NCI-H2029 (cell line): ENCODE measurements at places on chromosomes 11 and 22.

- DNase-seq: no peak
These were observed 8.6 kb downstream of the KCNQ1 start for GRCh38 chr11:2453436-2453835.

- DNase-seq: no peak
These were observed 13.4 kb downstream of the OR51B4 start for GRCh38 chr11:5288108-5288905.

- no peak for DNase-seq
These were observed 33.5 kb downstream of the NFRKB start for GRCh38 chr11:129861702-129862522.

DNA sequence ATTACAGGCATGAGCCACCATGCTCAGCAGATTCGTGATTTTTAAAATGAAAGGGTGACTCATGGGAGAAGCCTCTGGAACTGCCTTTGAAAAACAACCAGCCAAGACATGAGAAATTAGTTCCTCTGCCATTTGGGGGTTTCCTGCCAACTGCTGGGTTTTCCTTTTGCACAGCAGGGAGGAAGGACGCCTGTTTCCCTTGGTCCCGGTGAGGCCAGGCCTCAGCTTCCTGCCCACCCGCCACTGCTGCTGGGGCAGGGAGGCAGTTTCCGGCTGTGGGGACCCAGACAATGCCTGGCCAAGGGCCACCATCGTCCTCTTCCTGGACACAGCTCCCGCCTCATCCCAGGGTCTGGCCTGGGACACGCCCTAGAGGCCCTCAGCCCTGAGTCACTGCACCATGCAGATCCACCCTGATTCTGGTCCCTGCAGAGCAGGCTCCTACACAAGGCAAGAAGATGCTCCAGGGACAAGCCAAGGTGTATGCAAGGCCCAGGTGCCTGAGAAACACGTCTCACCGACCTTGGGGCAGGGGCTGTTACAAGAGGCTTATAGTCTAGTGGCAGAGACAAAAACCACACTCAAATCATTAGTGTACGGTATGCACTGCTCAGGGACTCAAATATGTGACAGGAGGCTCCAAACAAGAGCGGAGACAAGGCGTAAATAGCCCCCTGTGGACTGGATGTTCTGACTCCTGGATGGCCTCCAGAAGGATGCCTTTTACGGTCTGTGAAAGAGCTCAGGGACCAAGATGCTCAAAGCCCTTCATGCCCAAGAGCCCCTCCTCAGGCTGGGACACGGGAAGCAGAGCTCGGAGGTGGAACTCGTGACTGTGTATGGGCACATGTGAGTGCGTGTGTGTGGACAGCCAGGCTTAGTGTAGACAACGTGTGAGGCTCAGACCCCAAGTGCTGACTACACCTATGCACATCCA, 10.0 kb downstream of the PPM1F start:
- no peak for DNase-seq

DNA sequence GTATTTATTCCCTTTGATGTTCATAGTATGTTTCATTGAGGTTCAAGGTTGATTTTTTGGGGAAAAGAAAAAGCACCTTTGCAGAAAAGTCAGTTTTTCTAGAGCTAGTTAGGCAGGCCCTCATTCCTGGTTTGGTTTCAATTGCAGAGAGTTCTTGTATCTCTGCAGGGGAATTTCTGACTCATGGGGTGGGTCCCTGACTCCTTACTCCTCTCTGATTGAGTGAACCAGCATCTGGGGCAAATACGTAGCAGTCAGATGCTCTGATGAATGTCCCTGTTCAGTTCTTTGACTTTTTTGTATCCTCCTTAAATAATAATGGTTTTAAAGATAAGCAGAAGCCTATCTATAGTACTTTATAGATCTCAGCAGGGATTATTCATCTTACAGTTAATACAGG, 7.7 kb upstream of the NCR3LG1 start:
- DNase-seq: no peak

DNA sequence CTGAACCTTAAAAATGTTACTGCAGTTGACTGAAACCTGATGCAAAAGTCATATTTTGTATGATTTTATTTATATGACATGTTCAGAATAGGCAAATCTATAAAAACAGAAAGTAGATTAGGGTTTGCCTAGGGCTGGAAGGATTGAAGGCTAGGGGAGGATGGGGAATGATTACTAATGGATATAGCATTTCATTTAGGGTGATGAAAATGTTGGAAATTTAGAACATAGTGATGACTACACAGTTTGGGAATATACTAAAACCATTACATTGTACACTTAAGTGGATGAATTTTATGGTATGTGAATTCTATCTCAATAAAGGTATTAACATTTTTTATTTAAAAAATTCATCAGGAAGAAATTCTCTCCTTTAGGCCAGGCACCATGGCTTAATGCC, 22.9 kb upstream of the PAFAH1B2 start:
- no peak for DNase-seq

DNA sequence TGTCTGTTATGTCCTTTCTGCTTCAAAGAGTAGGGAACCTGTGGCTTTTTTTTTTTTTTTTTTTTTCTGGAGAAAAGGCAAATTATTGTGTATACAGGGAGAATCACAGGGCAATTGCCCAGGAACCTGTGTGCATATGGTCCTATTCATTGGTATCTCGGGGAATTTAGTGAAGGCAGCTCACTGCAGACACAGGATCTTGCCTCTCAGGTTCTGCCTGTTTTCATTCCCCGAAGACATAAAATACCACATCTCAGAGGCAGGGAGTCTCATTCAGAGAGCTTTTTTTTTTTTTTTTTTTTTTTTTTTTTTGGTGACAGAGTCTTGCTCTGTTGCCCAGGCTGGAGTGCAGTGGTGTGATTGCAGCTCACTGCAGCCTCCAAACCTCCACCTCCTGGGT, 88.3 kb downstream of the OSBP2 start:
- DNase-seq: no peak

DNA sequence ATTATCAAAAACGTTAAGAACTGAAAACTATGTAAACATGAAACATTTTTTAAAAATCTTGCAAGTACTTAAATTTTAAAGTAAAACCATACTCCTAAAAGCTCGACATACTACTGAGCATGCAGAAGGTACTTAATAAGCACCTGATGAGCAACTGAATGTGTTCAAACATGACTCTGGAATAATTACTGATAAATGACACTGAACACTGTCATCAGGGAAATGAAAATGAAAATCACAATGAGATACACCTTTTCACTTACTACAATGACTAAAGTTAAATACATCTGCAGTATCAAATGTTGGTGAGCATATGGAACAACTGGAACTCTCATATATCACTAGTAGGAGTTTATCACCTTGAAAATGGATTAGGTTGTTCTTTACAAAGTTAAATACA, 65.2 kb downstream of the PICALM start:
- DNase-seq: no peak

- DNase-seq: peak; percentile 89
These were observed 144.6 kb upstream of the RASSF10 start for GRCh38 chr11:12864316-12865156.

- no peak for DNase-seq
These were observed 12.2 kb upstream of the TMEM184B start for GRCh38 chr22:38285018-38285417.

DNA sequence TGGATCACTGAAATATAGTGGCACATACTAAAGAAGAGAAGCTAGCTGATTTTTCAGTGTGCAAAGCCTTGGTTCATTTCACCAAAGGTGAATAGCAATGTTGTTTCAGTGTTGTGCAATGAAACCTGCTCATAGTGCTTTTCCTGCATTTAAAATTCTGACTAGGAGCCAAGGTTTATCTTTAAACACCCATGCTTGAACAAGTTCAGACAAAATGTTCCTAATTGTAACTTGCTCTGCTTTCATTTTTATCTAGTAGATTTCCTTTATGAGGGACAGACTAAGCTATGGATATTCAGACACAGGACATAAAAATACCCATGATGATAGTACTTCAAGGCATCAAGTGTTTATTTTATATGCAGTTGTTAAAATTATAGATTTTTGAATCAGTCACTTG, 47.7 kb downstream of the BBOX1 start:
- no peak for DNase-seq

DNA sequence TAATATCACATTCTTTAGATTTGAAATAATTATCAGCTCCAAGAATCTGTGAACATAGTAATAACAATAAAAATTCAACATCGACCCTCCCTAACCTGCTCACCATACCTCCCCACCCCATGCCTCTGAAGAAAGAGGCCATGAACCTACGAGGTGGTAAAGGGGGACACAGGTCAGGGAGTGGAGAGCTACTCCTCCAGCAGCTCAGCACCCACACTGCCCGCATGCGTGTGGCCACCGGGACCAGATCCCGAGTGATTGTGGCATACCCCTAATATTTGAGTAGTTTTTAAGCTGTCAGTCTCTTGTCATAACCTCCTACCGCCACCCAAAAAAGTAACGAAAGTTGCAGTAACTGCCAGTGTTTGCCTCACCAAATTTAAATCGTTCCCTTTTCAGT, 16.8 kb upstream of the ADSL start:
- no peak for DNase-seq

- DNase-seq: no peak
These were observed 3.1 kb downstream of the ENDOD1 start for GRCh38 chr11:95092549-95093324.

GRCh38 chr11:70680781-70681281, 282.5 kb downstream of the CTTN start:
- DNase-seq: no peak

DNA sequence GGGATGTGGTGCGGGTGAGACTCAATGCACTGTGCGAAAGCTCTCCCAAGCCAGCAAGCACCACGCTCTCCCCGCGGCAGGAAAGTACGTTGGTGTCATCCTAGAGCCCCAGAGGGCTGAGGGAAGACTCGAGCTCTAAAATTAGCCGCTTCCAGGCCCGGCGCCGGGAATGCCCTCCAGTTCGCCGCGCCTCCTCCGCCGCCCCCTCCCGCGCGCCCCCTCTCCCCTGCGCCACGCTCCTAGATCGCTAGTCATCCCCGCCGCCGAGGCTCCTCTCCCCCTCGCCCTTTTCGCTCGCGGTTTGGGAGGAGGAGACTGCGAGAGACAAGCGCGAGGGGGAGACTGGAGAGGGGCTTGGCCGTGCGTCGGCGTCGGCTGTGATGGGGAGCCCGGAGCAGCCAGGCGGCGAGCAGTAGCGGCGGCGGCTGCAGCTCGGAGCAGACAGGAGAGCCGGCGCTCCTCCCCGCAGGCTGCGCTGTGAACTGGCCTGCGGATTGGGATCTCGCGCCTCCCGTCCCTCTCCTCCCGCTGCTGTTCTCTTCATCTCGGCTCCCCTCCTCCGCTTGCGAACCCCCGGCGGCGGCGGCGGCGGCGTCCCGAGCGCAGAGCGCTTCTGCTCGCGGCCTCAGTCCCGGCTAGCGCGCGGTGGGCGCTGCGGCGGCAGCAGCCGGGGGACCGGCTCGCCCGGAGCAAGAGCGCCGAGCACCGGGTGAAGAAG, at the start of gene FAT3:
Gene FAT3 (plus strand): TSS at position 412 of the 718 bp plus-strand sequence. CDS start 127,295 bp downstream, outside the sequence.
- no peak for DNase-seq

- no peak for DNase-seq
These were observed 18.6 kb upstream of the LMO2 start for GRCh38 chr11:33910296-33910957.

GRCh38 chr11:10303558-10304363, 1.1 kb upstream of the ADM start:
- DNase-seq: peak; percentile 58

GRCh38 chr11:1932681-1933080, 13.2 kb downstream of the TNNT3 start:
- no peak for DNase-seq

GRCh38 chr11:17775507-17776211, 41.1 kb downstream of the KCNC1 start:
- no peak for DNase-seq

- DNase-seq: no peak
These were observed 6.3 kb downstream of the MIEF1 start for GRCh38 chr22:39508393-39508792.

DNA sequence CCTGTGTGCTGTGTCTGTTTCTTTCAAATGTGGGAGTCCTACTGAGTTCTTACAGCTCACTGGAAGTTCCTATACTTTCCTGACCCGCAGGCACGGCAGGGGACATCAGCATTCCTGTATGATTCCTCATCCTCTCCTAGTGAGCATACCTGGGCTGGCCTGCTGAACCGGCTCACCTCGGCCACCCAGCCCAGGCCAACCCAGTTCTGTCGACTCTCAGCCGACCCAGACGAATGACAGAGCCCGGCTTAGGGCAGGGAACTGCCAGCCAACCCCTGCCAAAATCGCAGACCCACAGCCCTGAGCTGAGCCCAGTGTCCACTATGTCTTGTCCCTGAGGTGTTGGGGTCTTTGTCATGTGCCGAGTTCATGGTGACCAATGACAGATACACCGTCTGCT, 339.7 kb downstream of the BRD1 start:
- DNase-seq: no peak

- no peak for DNase-seq
These were observed 346.0 kb upstream of the NCAM1 start for GRCh38 chr11:112615238-112615637.

DNA sequence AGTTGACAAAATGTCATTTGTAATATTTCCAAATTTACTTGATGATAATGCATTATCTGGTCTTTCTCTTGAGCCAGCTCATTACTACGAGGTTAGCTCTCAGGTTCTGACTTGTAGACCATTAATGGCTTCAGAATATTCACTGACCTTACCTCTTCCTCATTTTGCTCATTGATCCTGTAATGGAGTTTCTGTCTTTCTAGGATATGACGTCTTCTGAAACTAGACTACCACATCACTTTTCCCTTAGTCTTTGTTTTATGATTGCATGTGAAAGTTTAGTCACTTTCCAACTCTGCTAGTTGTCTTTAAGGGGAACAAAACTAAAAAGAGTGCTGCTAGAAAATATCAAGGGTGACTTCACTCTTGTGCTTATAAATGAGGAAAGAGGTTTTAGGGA, 697.6 kb downstream of the JRKL start:
- no peak for DNase-seq

DNA sequence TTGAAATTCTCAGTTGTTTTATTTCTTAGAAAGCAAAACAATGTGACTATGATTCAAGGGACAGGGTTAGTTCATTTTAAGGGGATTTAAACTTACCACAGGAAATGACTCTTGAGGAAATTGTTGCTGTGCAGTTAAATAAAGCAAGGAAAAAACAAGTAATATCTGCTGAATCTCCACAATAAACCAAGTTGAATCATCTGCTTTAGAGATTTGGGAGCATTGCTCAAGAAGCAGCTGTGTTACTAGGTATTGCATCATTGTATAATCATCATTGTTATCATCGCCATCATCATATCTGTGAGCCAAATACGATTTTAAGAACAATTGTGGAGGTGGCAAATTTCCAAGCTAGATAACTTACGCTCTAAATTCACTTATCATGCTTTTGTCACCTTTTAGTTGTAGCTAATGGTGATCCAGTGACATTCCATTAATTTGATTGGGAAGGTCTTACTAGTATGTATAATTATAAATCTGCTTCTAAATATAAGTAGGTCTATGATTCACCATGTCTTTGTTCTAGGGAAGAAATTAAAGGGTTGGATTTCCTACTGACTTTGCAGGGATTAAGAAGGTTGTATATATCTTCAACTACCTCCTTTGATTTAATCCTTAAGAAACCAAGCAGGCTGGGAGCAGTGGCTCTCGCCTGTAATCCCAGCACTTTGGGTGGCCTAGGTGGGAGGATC, 19.9 kb downstream of the MMP10 start:
- DNase-seq: no peak

GRCh38 chr11:60711276-60711675, 11.9 kb downstream of the MS4A8 start:
- DNase-seq: no peak
